ENCODE measurements at places on chromosomes 1 and 21.

DNA sequence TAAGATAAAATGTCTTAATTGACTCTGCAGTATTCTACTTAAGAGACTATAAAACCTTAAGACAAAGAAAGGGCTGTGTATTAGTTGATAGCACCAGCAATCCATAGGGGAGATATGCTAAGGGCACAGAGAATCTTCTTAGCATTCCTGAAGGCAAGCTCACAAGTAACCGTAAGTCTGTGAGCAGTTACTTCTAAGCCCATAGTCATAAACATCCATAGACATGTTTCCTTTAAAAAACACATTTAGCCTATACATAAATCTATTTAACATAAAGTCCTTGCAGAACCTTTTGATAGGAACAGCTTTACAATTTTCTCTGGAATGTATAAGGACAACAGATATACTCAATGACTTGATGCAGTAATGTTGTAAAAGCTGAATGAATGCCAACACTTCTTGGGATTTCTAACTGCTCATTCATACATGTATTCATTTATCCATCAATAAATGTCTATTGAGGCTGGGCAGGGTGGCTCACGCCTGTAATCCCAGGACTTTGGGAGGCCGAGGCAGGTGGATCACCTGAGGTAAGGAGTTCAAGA, 6.3 kb upstream of the ERRFI1 start:
- no peak for DNase-seq

- DNase-seq, result no peak
Measured at GRCh38 chr1:178262120-178262500, 168.2 kb downstream of the RASAL2 start.

- no peak for DNase-seq
Measured at GRCh38 chr1:179107706-179108629, 26.1 kb downstream of the TOR3A start.

- DNase-seq, result no peak
Measured at GRCh38 chr21:37769656-37770055, 146.6 kb downstream of the KCNJ6 start.

DNA sequence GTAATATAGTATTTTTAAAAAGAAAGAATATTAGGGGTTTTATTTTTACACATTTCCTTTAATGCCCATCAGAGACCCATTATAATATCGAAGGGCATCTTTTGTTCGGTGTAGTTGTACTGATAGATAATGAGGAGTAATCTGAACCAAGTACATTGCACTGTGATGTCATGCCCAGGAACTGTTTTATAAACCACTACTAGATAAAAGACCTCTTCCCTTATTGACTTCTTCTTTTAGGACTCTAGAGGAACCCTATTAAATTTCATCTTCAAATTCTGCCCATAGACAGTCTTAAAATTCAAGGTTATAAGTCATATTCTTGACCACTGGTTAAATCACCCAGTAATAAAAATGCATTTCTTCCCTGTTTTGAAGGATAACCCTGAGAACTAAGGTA, 206.5 kb downstream of the NRIP1 start:
- DNase-seq, result no peak

- no peak for DNase-seq
Measured at GRCh38 chr1:192579010-192579738, 3.6 kb downstream of the RGS1 start.

GRCh38 chr21:45954261-45954660, 27.3 kb upstream of the COL6A1 start:
- DNase-seq, result no peak

GRCh38 chr1:220888417-220888986, 9.3 kb downstream of the HLX start:
- DNase-seq, result no peak

Measured in neural crest cell (in vitro differentiated cells).